ENCODE measurements at places on chromosomes 2 and 18.

GRCh38 chr2:104793966-104794365 lies 59.9 kb upstream of the POU3F3 start:
- DNase-seq, result no peak

DNA sequence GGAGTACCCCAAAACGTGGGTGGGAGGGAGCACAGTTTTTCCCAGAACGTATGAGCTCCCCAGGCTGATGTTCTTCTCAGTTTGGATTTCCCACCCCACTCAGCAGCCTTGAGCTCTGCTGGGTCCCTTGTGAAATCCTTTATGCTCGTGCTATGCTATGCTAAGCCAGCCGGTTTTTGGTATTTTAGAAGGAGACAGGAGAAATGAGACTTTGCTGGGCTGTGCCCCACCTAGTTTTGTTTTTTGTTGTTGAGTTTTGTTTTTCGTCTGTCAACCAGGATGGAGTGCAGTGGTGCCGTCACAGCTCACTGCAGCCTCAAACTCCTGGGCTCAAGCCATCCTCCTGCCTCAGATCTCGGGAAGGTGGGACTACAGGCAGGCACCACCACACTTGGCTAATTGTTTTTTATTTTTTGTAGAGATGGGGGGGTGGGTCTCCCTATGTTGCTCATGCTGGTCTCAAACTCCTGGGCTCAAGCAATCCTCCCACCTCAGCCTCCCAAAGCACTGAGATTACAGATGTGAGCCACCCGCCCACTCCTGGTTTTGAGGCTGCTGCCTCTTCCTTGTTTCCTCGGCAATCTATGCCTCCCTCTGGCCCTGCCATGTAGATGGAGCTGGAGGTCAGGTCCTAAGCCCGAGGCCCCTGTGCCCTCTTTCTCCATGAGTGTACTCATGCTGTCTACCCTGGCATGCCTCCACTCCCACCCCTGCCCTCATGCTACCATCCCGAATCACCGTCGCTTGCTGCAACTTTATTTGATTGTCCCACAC lies 17.5 kb upstream of the MGAT4A start:
- DNase-seq, result no peak

GRCh38 chr2:182917924-182918323 lies 51.5 kb upstream of the FRZB start:
- no peak for DNase-seq

DNA sequence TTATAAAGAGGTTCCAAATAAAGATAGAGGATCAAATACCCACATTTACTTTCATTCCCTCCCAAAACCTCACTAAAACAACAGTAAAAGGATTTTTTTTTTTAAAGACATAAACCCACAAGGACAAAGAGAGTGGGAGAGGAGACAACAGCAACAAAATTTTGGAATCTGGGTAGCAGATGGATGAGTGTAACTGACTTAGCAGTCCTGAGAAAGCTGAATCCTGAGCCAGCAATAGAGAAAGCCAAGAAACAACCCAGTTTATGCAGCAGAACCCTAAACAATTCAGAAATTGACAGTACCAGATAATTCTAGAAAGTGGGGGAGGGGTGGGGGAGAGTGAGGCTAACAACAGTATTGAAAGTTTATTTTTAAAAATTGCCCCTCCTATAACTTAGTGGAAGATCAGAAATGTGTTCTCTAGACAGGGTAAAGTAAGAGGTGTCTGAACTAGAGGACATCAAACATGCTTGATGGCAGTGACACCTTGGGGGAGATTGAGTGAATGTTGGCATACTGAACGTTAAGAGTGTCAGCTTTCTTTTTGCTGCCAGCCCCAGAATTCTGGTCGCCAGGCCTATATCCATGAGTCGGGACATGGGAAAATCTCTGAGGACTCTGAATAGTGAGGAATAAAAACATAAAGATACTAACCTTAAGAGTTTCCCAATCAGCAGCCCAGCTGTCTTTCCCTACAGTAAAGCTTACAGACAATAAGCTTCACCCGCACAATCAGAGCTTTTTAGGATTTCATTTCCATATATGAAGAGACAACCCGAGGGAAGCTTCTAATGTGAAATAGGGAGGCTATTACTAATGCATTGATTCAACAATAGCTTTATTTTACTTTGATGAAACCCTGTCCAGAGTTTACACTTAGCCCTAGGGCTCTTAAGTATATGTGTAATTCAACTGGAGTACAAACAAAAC lies 128.0 kb upstream of the ALPP start:
- DNase-seq, result no peak

GRCh38 chr2:175136334-175137215 lies 31.4 kb downstream of the ATF2 start:
- no peak for DNase-seq

DNA sequence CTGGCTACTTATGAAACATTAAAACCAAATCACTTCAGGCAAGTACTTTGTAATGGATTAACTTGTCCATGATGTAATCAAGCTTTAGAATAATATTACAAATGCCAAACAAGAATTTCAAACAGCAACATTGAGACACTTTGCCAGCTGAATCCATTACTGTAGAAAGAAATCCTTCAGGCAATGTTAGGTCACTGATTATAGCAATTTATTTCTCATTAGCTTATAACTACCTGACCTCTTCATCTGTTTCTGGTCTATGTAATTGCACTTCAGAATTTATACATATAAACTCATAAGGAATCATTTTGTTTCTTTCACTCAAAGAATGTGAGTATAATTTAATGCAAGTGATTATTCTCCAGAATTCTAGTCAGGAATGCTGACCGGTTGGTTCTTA lies 692.6 kb upstream of the TMEFF2 start:
- DNase-seq, result no peak

GRCh38 chr2:142878031-142878678 lies 691 bp downstream of the KYNU start:
- no peak for DNase-seq

GRCh38 chr2:50956886-50957285 lies 75.0 kb downstream of the NRXN1 start:
- no peak for DNase-seq

DNA sequence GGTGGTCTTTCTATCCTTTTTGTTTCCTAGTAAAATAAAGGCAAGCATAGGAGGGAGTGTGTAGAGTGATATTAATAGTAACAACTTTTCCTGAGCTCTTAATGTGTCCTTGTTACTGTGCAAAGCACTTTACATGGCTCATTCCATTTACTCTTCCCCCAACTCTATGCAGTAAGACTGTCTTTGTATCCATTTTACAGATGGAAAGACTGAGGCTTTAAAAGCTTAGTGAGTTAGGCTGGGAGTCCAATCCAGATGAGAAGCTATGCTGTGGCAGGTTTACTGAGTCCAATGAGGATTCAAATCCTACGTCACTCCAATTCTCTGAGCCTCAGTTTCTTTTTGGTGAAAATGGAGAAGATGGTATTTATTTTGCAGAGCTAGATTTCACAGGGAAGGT lies 77.4 kb downstream of the NRP2 start:
- no peak for DNase-seq

DNA sequence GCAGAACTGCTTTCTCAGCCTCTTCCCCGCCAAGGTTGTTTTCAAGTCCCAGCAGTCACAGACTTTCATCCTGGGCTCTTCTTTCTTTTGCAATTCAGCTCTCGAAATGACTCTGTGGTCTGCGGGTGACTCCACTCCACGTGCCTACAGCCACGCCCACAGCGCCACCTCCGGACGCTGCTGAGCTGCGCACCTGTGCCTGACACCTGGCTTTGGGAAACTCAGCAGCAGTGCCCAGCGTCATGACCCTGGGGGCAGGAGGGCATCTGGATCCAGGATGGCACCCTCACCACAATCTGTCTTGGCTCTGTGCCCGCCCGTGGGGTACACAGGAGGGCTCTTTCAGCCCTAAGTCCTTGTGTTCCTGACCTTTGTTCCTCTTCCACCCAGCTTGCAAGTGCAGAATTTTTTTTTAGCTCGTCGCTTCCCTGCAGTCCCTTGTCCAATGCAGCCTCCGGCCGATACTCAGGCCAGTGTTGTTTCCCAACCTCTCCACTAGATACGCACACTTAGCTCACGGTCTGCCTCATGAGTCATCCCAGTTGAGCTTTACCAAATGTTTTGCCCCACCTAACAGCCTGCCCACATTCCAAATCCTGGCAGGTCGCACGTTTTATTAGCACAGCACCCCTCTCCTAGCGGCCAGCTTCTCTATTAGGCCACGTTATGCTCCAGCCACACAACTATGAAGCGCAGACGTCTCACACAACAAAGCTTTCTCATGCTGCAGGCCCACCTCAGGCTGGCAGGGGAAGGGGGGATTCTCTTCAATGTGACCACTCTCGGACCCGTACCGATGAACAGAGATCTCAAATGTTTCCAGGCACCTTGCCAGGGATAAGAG lies 6.5 kb upstream of the CAPN10 start:
- peak; percentile 10 for DNase-seq

DNA sequence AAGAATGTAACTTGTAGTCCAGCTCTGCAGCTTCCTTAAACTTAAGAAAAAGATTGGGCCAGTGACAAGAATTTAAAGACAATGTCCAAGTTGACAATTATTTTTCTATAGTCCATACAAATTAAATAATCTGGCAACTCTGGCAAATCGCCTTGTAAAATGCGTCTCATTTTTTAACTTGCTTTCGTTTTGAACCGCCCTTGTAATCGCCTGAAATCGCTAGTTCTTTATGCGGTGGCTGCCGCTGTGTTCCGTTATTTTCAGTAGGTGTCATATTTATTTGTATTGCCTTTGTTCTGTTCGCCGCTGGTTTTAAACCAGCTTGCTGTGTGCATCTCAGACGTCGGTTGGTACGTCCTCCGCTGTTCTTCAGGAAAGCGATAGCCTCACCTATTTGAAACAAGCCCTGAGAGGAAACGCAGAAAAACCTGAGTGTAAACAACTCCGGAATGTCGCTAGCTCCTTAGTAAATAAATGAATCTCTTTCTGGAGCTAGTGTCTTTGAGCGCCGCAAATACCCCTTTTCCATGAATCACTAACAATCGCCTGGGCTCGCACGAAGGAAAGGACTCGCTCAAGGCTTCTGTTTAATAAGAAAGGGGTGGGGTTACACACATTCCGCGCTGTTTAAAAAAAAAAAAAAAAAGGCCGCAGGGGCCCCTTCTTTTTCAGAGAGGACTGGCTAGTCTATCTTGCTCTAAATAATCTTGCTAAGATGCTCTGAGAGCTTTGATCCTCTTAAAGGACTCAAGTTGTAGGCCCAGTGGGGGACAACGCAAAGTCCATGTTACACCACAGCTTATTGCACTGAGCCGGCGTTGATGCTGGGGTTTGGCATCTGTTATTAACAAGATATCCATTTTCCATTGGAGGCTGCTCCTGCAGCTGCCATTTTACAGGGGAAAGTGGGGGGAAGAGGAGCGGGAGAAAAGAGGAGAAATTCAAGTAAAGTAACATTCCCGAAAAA lies 3.0 kb downstream of the HOXD8 start:
- no peak for DNase-seq

- DNase-seq, result no peak
These were observed 403.3 kb downstream of the SUCLG1 start for GRCh38 chr2:84055816-84056215.

DNA sequence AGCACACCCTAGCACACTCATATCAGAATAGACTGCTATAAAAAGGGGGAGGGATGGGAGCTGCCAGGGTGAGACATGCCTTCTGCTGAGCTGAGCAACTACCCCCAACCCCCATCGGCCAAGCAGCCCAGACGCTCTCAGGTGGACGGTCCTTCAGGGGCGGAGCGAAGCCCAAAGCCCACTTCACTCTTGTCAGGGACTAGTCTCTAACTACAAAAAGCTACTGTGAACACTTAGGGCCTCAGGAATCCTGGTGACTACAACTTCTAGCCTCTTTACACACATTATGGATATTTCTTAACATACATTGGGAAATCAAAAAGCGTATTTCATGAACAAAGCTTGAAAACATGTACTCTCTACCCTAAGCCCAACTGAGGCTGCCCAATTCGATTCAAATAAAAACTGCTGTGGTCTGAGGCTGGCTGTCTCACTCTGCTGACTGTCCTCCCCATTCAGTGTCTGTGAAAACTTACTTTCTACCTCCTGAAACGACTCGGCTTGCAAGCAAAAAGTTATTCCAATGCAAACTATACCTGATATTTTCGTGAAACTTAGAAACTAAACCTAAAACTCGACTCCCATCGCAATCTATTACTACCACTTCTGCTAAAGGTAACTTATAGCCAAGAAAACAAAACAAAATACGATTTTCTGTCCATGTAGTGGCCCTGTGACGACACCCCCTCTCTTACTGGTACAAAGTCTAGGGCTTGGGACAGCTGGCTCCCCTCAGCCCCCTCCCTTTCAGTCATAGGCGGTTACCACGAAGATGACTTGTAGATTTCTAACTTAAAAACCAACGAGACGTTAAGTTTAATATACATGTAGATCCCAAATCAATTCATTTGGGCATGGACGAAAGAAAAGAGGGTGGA lies 1.2 kb downstream of the SERTAD2 start:
- peak; percentile 52 for DNase-seq

- DNase-seq, result no peak
These were observed 4.0 kb upstream of the ALLC start for GRCh38 chr2:3654011-3654410.

DNA sequence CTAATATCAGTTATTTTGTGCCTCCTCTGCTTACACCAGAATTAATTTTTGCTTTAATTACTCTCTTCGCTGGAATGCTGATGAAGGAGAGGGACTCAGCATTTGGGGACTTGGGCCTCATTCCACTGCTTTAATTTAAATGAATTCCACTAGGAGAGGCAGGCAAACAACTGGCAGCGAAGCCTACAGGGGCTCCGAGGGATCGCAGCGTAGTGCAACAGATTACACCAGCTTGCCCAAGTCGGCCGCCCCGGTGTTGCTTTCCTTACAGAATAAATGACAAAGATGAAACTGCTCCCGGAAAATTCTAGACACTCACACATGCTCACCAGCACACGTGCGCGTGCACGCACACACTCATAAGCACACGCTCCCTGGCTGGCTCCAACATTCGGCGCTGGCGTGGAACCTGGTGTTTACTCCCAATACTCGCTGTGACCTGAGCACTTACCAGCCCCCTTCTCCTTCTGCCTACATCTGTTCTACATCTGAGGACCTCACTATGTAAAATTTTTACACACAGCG lies 175.4 kb downstream of the ZNF521 start:
- DNase-seq, result no peak

DNA sequence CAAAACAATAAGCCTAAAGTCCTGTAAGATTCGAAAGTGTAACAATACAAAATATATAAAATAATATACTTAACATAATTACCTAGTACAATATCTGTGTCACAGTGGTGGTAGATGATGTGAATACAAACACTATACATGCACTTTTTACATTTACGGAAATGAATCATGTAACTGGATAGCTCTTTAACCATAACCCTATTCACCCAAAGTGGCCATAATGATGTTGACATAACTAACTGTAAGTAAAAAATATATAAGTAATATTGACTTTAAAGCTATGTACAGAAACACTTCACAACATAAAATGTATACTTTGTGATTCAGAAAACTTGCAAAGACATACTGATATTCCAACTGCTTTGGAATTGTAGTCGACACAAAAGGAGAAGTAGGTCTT lies 616.9 kb upstream of the SLC8A1 start:
- no peak for DNase-seq

- DNase-seq, result no peak
These were observed 292.6 kb downstream of the SETBP1 start for GRCh38 chr18:44973282-44973681.

DNA sequence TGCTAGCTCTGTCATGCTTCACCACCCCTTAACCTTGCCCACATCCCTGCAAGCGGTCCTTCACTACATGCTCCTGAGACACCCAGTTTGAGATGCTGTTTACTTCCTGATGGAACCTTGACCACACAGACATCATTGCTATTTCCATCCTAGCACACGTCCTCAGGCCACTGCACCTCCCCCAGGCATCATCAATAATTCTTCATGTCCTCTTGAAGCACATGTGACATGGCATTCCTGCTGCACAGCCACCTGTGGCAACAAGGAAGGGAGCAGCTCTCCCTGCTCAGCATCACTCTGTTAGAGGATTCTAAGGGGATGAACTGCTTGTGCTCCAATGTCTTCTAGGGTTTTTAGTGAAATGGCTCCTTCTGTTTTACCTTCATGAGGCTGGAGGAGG lies 26.1 kb upstream of the ST3GAL5 start:
- no peak for DNase-seq

Data from Kasumi-1 (cell line).